ENCODE measurements at places on chromosomes 7 and 10. TPM values are rescaled to one million over a fixed set of nuclear protein-coding genes. Genes with fewer than 3 reads are reported as not detected.

The HELLS gene
- 51.1 TPM for total RNA-seq

The ASB10 gene
- total RNA-seq: not detected

DNA sequence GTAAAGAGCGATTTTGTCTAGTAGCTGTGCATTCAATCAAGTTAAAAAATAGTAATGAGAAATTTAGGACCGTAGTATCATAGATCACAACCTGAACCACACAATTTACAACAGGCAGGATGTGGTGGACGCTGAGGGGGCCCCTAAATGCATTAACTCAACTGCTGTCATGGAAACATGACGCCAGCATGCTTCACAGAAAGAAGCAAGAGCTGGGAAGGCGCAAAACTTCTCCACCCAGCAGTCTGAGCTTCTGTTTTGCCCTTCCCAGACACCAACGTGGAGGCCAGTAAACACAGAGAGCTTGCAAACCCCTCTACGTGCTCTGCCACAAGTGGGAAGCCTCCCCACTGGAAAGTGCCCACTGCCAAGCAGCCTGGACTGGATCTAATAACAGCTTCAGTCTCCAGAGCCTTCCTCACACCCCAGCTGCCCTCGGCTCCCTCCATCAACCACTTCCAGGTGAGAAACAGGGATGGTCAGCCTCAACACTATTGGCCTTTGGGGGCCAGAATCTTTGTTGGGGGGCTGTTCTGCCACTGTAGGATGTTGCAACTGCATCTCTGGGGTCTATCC is 151.8 kb downstream of the SFMBT2 start:
- no peak for DNase-seq
- no peak overlapping the region for H3K27ac ChIP-seq
- H3K36me3 ChIP-seq: no peaks in the 10 kb centered on the region

DNA sequence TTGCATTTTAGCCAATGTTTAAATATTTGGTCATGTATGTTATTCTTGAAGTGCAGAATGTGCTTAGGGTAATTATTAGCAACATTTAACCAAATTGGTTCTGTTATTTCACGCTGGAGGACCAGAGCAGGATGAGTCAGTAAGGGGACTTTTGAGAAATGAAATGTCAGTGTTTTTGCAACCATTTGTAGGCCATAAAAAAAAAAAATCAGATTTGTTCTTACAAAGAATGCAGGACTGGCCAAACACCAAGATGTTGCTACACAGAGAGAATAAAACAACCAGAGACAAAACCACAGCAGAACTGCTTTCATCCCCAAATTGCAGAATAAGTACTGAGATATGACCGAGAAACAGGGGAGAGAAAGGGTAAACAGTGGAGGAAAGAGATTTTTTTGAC is 62.1 kb downstream of the TPST1 start:
- peaks cover 12% of the 10 kb centered on the region for H3K4me1 ChIP-seq
- peak; percentile 28 for DNase-seq
- no peak overlapping the region for H3K4me3 ChIP-seq
- H3K36me3 ChIP-seq: no peaks in the 10 kb centered on the region
- no peak overlapping the region for H3K27ac ChIP-seq

DNA sequence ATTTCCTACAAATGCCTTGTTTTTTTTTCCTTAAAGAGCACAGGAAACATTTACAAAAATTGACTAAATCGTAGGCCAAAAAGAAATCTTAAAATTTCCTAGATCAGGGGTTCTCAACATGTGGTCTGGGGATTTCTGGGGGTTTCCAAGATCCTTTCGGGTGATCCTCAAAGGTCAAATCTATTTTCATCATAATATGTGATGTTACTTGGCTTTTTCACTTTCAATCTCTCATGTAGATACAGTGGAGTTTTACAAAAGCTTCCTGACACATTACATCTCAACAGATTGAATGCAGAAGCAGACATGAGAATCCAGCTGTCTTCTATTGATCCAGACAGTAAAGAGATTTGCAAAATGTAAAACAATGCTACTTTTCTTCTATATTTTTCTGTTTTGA is 497.3 kb downstream of the INHBA start:
- H3K4me3 ChIP-seq: no peak overlapping the region
- no peak for DNase-seq
- no peaks in the 10 kb centered on the region for H3K36me3 ChIP-seq
- H3K4me1 ChIP-seq: no peaks in the 10 kb centered on the region

- H3K4me3 ChIP-seq: no peak overlapping the region
- no peak overlapping the region for H3K27ac ChIP-seq
- H3K27me3 ChIP-seq: no peaks in the 10 kb centered on the region
- peak; percentile 83 for DNase-seq
- H3K36me3 ChIP-seq: no peaks in the 10 kb centered on the region
Measured at GRCh38 chr10:75099952-75100763, 11.3 kb upstream of the SAMD8 start.

DNA sequence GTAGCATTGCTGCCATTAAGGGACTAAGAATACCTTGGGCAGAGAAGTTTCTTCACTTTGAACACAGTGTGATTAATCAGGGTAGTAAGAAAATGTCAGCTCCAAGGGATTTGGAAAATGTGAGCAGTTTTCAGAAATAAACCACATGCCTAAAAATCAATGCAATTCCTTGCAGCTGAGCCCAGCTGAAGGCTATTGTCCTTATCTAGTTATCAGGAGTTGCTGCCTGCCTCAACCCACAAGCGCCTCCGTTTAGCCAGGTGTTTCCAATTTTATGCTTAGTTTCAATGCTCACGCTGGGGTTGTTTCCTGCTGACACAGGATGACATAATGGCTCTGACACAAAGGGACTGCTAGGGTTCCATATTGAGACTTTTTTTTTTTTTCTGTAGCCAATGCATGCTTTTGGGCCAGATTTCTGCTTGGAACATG is 132.3 kb upstream of the ANK3 start:
- H3K27ac ChIP-seq: no peak overlapping the region
- H3K4me1 ChIP-seq: no peaks in the 10 kb centered on the region
- no peak overlapping the region for H3K4me3 ChIP-seq
- H3K36me3 ChIP-seq: no peaks in the 10 kb centered on the region
